ENCODE measurements at places on chromosomes 5 and 9.

- peak; percentile 92 for DNase-seq
These were observed 58.5 kb downstream of the ALDH1A1 start for GRCh38 chr9:72894342-72894741.

GRCh38 chr5:19719109-19719508, 268.9 kb downstream of the CDH18 start:
- DNase-seq, result no peak

DNA sequence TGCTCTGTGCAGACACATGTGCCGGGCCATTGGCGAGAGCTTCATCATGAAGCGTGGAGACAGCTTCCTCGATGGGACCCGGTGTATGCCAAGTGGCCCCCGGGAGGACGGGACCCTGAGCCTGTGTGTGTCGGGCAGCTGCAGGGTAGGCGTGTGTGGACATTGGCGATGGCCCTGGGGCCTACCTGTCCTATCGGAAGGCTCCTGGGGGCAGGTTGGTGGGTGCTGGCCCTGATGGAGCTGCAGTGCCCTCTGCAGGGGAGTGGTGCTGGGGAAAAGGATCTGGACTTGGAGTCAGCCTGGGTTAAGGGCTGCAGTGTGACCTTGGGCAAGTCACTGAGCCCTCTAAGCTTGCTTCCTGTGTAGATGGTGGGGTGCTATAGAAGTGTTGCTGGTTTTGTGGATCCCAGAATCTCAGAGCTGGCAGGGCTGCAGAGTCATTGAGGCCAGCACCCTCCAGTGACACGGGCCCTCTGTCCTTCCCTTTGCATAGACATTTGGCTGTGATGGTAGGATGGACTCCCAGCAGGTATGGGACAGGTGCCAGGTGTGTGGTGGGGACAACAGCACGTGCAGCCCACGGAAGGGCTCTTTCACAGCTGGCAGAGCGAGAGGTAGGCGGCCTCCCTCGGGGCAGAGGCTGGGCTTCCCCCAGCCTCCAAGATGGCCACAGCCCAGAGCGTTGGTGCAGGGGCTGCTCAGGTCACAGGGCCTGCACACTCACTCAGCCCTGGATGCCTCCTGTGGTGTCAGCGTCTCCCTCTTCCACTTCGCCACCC, 15.8 kb downstream of the ADAMTS13 start:
- no peak for DNase-seq

DNA sequence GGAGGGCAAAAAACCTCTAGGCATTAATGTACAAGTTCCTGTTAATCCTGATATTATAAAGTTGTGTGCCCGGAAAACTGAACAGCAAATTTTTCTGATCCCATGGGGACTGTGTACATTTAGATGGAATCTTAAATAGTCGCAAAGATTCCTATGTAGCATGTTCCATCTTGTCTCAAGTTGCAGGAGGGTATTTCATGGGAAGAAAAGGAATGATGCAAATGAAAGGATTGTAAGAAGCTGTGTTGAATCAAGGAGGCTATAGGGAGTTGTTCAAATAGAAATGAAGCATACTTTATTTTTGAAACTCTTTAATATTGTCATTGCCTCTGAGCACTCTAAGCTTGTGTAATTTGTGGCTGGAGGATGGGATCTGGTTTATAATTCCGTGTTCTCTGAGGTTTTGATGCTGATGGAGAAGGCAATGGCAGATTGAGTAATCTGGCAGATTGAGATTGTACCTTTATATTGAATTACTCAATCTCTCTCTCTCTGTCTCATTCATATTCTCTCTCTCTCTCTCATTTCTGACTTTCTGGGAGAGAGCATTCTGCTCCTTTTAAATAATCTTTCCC, 288.5 kb downstream of the OSTF1 start:
- no peak for DNase-seq

DNA sequence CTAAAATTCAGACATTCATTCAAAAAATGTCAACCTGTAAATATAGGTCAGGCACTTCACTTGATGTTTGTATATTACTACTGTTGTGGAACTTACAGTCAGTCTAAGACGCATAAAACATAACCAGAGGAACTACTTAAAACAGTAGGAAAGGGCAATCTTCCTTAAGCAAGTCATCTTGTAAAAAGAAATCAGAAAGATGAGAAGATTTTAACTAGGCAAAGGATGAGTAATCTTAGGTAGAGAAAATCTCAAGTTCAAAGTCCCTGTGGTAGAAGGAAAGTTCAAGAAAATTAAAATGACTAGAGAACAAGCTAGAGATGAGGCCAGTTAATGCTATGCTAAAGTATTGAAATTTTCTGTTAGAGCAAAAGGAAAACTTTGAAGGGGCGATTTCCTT, 152.4 kb downstream of the RAPGEF6 start:
- DNase-seq, result no peak

- DNase-seq, result peak; percentile 24
These were observed 384.1 kb downstream of the DMRT2 start for GRCh38 chr9:1434052-1434767.
